ENCODE measurements at places on chromosomes 4 and X.

- no peak for DNase-seq
Measured at GRCh38 chr4:38453253-38453881, 210.6 kb upstream of the KLF3 start.

- no peak for DNase-seq
Measured at GRCh38 chr4:168787801-168788595, 222.1 kb downstream of the CBR4 start.

- DNase-seq: no peak
Measured at GRCh38 chr4:173088144-173088543, 80.5 kb upstream of the GALNT7 start.

- DNase-seq: peak; percentile 16
Measured at GRCh38 chrX:136880003-136880451, 498 bp downstream of the RBMX start.

DNA sequence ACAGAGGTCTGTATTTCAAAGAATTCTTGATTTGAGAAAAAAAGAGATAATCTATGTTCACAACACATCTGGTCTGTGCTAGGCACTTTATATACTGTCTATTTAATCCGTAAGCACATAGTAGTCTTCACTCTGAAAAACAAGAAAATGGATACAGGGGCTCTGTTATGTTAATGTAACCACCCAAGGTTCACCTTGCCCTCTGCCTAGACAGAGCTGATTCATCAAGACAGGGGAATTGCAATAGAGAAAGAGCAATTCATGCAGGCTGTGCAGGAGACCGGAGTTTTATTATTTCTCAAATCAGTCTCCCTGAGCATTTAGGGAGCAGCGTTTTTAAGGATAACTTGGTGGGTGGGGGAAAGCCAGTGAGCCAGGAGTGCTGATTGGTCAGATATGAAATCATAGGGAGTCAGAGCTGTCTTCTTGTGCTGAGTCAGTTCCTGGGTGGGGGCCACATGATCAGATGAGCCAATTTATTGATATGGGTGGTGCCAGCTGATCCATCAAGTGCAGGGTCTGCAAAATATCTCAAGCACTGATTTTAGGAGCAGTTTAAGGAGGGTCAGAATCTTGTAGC, 92.9 kb upstream of the TNIP3 start:
- no peak for DNase-seq

GRCh38 chrX:154547245-154548027, at the start of gene IKBKG:
TSS of gene IKBKG (plus strand) at chrX:154547620. CDS start at chrX:154552003, 4,383 bp downstream.
- DNase-seq: peak; percentile 79

DNA sequence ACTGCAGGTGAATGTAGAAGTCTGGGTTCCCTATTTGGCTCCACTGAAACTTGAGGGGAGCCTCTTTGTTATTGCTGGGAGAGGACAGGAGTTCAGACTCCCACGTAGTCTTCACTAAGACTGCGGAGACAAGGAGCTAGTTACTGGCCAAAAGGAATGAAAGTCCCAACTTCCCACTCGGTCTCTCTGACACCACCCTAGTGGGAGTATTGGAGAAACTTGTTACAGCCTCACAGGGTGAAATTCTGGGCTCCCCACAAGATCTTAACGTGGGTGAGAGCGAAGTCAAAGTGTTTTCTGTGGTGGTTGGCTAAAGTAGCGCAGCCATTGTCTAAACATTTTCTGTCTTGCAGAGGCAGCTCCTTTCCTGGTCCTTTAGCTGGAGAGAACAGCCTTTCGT, 13.5 kb downstream of the MYOZ2 start:
- DNase-seq: no peak

- DNase-seq: no peak
Measured at GRCh38 chr4:113141901-113142346, 92.5 kb downstream of the ANK2 start.

GRCh38 chr4:118113220-118113619, 78.9 kb downstream of the NDST3 start:
- no peak for DNase-seq

DNA sequence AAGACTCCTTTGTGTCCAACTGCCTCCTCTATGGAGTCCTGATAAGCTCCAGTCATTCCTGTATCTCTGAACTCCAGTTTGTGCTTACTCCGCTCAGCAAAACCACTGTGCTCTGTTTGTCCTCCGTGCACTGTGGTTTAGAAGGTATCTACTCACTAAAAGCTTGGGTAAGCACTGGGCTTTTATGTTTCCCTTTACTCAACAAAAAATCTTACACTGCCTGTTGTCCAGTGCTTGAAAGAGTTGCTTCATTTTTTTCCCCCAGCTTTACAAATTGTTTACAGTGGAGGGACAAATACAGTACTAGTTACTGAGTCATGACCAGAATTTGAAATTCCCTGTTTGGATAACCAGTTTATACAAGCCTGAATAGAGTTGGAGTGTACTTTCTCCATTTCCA, 545.3 kb upstream of the FAT1 start:
- no peak for DNase-seq

- DNase-seq: no peak
Measured at GRCh38 chr4:90317785-90318184, 190.6 kb downstream of the CCSER1 start.
